ENCODE measurements at places on chromosomes 12 and 14.

- no peak for DNase-seq
Observed at GRCh38 chr12:109770104-109770860, 56.7 kb downstream of the FAM222A start.

DNA sequence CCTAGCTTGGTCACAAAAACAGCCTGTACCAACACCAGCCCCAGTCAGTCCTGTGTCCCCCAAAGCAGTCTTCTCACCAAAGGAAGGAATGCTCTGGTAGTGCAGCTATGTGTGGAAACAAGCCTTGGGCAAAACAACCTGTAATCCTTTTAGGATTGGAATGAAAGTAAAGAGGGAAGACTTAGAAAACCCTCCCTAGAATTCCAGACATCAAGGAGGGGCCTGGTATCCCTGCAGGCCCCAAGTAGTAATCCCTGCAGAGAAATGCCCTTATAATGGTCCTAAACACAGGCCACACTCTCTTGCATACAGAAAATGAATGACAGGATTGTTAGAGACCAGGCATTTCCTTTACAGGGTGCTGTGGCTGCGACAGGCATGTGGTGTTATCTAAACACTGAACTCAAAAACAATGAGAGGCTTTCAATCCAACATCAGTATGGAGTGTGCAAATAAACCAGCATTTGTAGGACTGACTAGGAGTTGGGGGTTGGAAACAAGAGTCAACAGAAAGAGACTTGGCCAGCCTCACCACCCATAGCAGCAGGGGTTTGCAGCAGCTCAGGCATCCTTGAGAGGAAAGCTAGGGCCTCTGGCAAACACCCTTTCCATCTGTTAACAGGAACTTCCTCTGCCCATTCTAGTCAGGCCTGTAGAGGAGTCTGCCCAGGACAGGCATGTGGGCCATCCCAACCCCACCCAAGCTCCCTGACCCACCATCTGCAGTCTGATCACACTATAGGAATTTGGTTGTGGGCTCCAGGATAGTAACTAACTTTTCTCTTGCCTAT is 59.1 kb downstream of the DCAF5 start:
- no peak for DNase-seq

GRCh38 chr14:101992708-101993107 is 28.3 kb downstream of the DYNC1H1 start:
- no peak for DNase-seq

- DNase-seq: no peak
Observed at GRCh38 chr14:41925409-41925808, 318.7 kb downstream of the LRFN5 start.

- DNase-seq: no peak
Observed at GRCh38 chr12:17333287-17333686, 727.3 kb upstream of the LMO3 start.

GRCh38 chr14:50360851-50361250 is 35.8 kb downstream of the CDKL1 start:
- DNase-seq: no peak

- DNase-seq: no peak
Observed at GRCh38 chr14:66444271-66444927, 41.8 kb upstream of the CCDC196 start.

GRCh38 chr12:27852742-27853141 is 72.7 kb upstream of the MANSC4 start:
- DNase-seq: no peak

- DNase-seq: no peak
Observed at GRCh38 chr14:102907980-102908730, 14.3 kb upstream of the AMN start.

- DNase-seq: no peak
Observed at GRCh38 chr12:108076556-108076955, 52.5 kb upstream of the WSCD2 start.

- no peak for DNase-seq
Observed at GRCh38 chr12:130689408-130690405, 26.4 kb downstream of the RIMBP2 start.

GRCh38 chr14:39015360-39015961 is 87.6 kb downstream of the SEC23A start:
- DNase-seq: no peak

All from breast epithelium (tissue), 4 donors.